Calu3 (cell line): ENCODE measurements at places on chromosomes 7 and 10. TPM values are rescaled to one million over a fixed set of nuclear protein-coding genes. Genes with fewer than 3 reads are reported as not detected.

DNA sequence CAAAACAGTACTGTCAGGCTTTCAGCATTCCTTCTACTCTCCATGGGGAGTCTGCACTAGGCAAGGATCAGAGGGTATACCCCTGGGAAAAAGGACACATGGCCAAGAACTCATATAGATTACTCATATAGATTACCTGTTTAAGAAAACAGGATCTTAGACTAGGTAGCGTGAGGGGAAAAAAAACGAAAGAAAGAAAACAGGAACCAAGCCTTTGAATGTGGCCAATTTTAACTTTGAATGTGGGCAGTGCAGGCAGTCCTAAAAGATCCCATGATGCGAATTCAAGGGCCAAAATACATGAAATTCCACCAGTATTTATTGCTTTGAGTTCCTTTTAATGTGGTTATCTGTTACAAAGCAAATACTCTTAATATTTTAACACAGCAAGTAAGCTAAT, 108.6 kb upstream of the TAC1 start:
- no peak overlapping the region for H3K27ac ChIP-seq
- peaks cover 67% of the 10 kb centered on the region for H3K27me3 ChIP-seq
- no peaks in the 10 kb centered on the region for H3K4me1 ChIP-seq
- H3K4me3 ChIP-seq = no peak overlapping the region

GRCh38 chr7:158228131-158228530, 359.5 kb downstream of the PTPRN2 start:
- DNase-seq = no peak
- H3K36me3 ChIP-seq = no peaks in the 10 kb centered on the region
- no peak overlapping the region for H3K27ac ChIP-seq
- H3K27me3 ChIP-seq = no peaks in the 10 kb centered on the region
- H3K4me1 ChIP-seq = no peaks in the 10 kb centered on the region
- H3K4me3 ChIP-seq = no peak overlapping the region

Gene TMEM130
- total RNA-seq = not detected in 2 replicates

GRCh38 chr7:1225441-1226185, 7.1 kb upstream of the UNCX start:
- no peaks in the 10 kb centered on the region for H3K4me1 ChIP-seq
- no peak overlapping the region for H3K4me3 ChIP-seq
- peaks cover 95% of the 10 kb centered on the region for H3K27me3 ChIP-seq

- peaks cover 10% of the 10 kb centered on the region for H3K36me3 ChIP-seq
- no peaks in the 10 kb centered on the region for H3K4me1 ChIP-seq
- H3K4me3 ChIP-seq = no peak overlapping the region
- H3K27me3 ChIP-seq = no peaks in the 10 kb centered on the region
- no peak for DNase-seq
These were observed 50.8 kb downstream of the VOPP1 start for GRCh38 chr7:55521512-55521911.

- H3K27me3 ChIP-seq = no peaks in the 10 kb centered on the region
- H3K4me1 ChIP-seq = peaks cover 8% of the 10 kb centered on the region
- H3K36me3 ChIP-seq = no peaks in the 10 kb centered on the region
- H3K27ac ChIP-seq = no peak overlapping the region
These were observed 7.9 kb downstream of the HSPB1 start for GRCh38 chr7:76310102-76310957.

GRCh38 chr10:132827423-132827789, 41.5 kb upstream of the NKX6-2 start:
- no peaks in the 10 kb centered on the region for H3K36me3 ChIP-seq
- H3K4me1 ChIP-seq = no peaks in the 10 kb centered on the region
- H3K4me3 ChIP-seq = no peak overlapping the region
- DNase-seq = no peak
- H3K27ac ChIP-seq = no peak overlapping the region
- H3K27me3 ChIP-seq = peaks cover 47% of the 10 kb centered on the region

DNA sequence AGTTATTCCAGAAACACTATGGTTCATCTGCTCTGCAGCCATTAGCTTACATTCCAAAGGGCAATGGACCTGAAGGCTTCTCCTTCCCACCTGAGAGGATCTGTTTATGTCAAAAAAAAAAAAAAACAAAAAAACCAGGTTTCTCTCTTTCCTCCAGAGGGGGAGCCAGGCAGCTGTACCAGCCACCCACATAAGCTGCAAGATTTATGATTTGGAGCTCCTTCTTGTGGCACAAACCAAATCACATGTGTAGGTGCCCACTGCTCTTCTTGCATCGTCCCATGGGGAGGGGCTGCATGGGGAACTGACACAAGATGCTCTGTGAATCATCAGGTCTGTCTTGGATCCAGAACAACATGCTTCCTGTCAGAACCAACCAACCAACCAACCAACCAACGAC, 231.6 kb upstream of the IGFBP3 start:
- no peak overlapping the region for H3K4me3 ChIP-seq
- no peaks in the 10 kb centered on the region for H3K36me3 ChIP-seq
- peak overlapping the region; percentile 65 for H3K27ac ChIP-seq
- peaks cover 28% of the 10 kb centered on the region for H3K4me1 ChIP-seq
- DNase-seq = peak; percentile 32

DNA sequence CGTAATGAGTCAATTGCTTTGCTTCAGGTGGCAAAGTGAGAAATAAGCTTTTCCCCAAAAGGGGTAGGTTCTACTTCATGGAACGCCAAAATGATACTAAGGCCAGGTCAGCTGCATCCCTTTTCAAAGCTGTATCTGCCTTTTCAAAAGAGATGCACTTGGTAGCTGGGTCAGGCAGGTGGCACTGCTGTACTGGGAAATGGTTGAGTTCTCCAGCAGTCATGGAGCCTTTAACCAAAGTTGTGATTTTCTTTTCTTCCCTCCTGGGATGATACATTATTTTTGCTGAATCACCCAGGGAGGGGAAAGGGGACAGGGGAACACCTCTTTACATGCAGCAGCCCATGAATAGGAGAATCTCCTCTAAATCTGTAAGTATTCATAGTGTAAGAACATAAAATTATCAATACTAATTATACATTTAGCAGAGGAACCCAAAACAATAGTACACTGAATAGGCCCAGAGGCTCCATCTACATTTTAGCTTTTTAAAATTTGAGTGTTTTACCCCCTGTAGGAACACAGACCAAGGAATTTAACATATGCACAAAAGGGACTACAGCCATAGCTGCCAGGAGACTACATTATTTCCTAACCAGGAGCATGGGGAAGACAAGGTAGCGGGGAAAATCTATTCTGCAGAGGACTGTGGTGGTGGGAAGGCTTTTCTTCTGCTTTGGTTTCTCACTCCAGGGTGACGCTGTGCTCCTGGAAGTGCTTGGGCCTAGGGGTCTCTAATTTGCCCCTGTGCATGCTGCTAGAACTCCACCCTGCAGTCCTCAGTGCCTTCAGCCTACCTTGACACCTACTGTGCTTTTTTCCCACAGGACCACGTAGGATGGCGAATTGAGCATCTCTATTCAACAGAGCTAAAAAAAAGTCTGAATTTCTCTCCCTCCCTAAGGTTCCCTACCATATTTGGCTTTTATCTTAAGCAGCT, 6.4 kb upstream of the GPR22 start:
- no peaks in the 10 kb centered on the region for H3K4me1 ChIP-seq
- H3K27ac ChIP-seq = no peak overlapping the region
- DNase-seq = peak; percentile 37
- H3K36me3 ChIP-seq = no peaks in the 10 kb centered on the region
- H3K27me3 ChIP-seq = no peaks in the 10 kb centered on the region

DNA sequence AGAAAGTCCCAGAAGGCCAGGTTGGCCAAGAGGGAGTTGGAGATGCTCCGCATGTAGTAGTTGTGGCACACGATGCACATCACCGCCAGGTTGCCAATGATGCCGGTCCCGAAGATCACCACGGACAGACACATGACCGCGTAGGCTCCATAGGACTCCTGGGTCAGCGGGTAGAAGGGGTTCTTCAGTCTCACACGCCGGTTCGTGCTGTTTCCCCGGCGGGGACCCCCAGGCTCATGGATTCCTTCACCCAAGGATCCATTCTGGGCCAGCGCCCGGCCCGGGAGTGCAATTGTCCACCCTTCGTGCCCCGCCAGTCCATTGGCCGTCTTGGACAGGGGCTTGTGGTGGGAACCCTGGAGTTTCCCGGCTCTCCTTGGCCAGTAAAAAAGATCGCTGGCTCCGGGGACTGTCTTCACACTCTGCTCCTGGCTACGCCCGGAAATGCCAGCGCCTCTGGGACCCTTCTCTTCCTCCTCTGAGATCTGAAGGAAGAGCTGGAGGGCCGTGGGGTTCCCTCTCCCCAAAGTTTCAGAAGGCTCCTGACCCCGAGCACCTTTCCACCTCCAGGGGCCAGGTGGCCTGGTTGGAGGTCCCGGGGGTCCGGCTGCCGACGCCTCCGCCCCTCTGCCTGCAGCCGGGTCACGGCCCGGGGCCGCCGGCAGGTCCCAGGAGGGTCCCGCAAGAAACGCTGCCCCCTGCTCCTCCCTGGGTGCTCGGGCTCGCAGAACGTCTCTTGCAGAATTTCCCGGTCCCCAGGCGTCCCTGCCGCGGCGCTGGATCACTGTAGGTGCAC, 1.3 kb downstream of the GPR37 start:
- peaks cover 15% of the 10 kb centered on the region for H3K4me1 ChIP-seq
- DNase-seq = no peak
- H3K27me3 ChIP-seq = no peaks in the 10 kb centered on the region
- H3K36me3 ChIP-seq = peaks cover 29% of the 10 kb centered on the region
- peak overlapping the region; percentile 80 for H3K4me3 ChIP-seq

Gene GFRA1
- not detected in 2 replicates for total RNA-seq

Gene MRLN
- total RNA-seq = not detected in 2 replicates

- H3K36me3 ChIP-seq = peaks cover 9% of the 10 kb centered on the region
- H3K4me1 ChIP-seq = peaks cover 71% of the 10 kb centered on the region
- DNase-seq = no peak
- H3K4me3 ChIP-seq = no peak overlapping the region
These were observed 52.7 kb downstream of the EEPD1 start for GRCh38 chr7:36205803-36206202.

DNA sequence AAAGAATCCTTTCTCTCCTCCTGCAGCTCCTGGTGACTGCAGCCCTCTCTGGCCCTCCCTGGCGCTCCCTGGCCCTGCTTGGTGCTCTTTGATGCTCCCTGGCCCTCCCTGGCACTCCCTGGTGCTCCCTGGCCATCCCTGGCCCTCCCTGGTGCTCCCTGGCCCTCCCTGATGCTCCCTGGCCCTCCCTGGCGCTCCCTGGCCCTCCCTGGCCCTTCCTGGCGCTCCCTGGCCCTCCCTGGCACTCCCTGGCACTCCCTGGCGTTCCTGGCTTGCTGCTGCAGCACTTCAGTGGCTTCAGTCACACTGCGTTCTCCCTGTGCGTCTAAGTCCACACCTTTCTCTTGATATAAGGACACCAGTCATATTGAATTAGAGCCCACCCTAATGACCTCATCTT, 15.2 kb upstream of the FGFR2 start:
- H3K27me3 ChIP-seq = no peaks in the 10 kb centered on the region
- no peak for DNase-seq
- peaks cover 5% of the 10 kb centered on the region for H3K36me3 ChIP-seq
- H3K27ac ChIP-seq = no peak overlapping the region

GRCh38 chr10:90885176-90885575, 13.4 kb downstream of the RPP30 start:
- peaks cover 10% of the 10 kb centered on the region for H3K36me3 ChIP-seq
- no peaks in the 10 kb centered on the region for H3K4me1 ChIP-seq
- H3K27me3 ChIP-seq = no peaks in the 10 kb centered on the region
- no peak for DNase-seq
- H3K4me3 ChIP-seq = no peak overlapping the region

DNA sequence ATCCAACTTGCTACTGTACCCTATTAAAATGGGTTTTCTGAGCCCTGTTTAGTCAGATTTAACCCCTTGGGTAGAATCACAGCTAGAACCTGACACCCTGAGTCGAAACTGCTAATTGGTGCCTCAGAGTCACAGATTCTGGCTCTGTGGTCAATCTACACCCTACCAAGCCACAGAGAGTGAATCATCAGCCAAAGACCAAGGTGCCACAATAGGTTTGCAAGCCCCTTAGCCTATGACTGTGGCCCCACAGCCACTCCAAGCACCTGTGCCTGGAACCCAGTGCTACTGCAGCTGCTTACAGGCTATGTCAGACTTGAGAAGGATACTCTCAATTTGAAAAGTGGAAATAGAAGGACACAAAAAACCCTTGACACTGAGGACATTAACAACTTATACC, 202.8 kb upstream of the KCND2 start:
- H3K27me3 ChIP-seq = no peaks in the 10 kb centered on the region
- no peaks in the 10 kb centered on the region for H3K4me1 ChIP-seq
- DNase-seq = no peak
- no peaks in the 10 kb centered on the region for H3K36me3 ChIP-seq
- H3K4me3 ChIP-seq = no peak overlapping the region

DNA sequence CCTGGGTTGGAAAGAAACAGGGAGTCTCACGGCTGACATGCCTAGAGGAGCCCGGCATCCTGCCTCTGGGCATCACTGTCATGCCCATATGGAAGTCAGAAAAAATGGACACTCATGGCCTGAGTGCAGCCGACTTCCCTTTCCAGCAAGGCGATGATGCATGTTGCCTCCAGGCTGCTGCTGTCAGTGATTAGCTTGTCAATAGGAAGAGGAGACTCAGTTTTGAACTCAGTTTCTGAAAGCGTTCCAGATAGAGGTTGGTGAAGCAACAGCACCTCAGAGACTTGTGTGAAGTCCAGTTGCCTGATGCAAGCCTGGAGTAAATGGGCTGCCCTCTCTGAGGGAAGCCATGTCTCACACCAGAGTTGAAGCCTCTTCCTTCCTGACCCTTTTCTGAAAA, 148.4 kb downstream of the TPST1 start:
- H3K4me3 ChIP-seq = no peak overlapping the region
- no peaks in the 10 kb centered on the region for H3K4me1 ChIP-seq
- H3K27ac ChIP-seq = no peak overlapping the region
- H3K27me3 ChIP-seq = no peaks in the 10 kb centered on the region
- H3K36me3 ChIP-seq = no peaks in the 10 kb centered on the region

DNA sequence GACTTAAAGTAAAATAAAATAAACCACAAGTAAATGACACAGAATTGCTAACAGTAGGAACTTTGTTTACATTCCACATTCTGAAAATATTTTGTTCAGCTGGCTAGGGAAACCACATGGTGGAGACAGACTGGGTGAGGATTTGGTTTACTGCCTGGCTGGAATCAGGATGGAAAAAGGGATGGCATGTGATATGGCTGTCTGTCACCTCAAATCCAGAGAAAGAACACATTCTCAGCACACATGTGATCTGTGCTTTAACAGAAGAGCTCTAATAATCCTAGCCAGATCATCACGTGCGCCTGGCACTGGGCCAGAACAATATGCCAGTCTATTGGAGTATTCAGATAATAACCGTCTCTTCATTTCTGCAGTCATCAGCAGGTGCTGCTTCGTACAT, 90.9 kb upstream of the PIP4K2A start:
- peaks cover 12% of the 10 kb centered on the region for H3K4me1 ChIP-seq
- no peak for DNase-seq
- no peak overlapping the region for H3K4me3 ChIP-seq
- H3K27me3 ChIP-seq = no peaks in the 10 kb centered on the region
- no peaks in the 10 kb centered on the region for H3K36me3 ChIP-seq

GRCh38 chr7:73995330-73995729, 32.6 kb upstream of the ELN start:
- H3K27ac ChIP-seq = no peak overlapping the region
- H3K27me3 ChIP-seq = no peaks in the 10 kb centered on the region
- H3K36me3 ChIP-seq = no peaks in the 10 kb centered on the region
- no peak overlapping the region for H3K4me3 ChIP-seq
- no peak for DNase-seq
